ENCODE measurements at places on chromosomes 16 and 17.

DNA sequence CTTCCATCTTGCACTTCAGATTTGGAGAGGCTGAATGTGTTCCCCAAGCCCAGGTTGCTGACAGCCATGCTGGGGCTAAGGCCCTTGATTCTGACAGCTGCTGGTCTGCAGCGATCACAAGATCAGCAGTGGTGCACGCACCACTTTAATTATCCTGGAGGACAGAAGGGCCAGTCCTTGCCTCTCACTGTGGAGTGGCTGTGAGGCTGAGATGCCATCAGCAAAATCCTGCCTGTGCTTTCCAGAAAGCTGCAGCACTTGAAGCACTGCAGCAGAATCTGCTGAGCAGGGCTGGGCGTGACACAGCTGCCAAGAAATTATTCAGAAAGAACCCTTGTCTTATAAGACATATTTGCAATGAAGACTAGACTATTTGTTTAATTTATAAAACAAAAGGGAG, 37.1 kb downstream of the NUP93 start:
- H3K27me3 ChIP-seq, result no peaks in the 10 kb centered on the region
- H3K4me1 ChIP-seq, result no peaks in the 10 kb centered on the region
- peaks cover 29% of the 10 kb centered on the region for H3K36me3 ChIP-seq
- no peak overlapping the region for H3K27ac ChIP-seq
- DNase-seq, result no peak

DNA sequence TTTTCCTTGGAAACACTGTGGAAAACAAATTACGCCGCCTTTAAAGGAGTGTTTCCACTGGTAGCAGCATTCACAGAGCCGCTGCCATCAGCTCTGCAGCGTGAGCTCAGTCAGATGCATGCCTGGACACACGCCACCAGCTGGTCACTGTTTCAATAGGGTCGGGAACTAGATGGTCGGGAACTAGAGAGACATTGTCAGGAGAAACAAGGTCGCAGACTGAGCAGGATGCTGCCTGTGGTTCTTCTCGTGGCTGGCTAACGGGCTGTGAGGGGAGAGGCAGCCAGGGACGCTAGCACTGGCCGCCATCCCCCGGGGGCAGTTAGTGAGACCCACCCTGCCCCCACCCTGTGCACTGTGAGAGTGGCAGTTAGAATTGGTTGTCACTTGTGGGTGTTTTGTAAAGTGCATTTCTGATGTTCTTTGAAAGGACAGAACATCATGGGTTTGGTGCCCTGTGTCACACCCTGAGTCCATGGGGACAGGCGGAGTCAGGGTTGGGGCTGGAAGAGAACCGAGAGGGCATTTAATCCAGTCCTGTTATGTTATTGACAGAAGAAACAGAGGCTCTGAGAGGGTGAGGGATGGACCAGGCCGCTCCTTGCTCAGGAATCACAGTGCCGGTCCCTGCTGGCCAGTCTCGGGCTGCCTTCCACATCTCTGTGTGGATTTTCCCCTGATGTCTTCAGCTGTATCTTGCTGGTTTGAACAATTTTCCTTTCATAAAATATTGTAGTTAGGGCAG, 86.3 kb downstream of the SPECC1 start:
- no peaks in the 10 kb centered on the region for H3K27me3 ChIP-seq
- no peak for DNase-seq
- no peak overlapping the region for H3K27ac ChIP-seq
- H3K4me3 ChIP-seq, result no peak overlapping the region
- no peaks in the 10 kb centered on the region for H3K36me3 ChIP-seq
- no peaks in the 10 kb centered on the region for H3K4me1 ChIP-seq

- peak overlapping the region; percentile 94 for H3K27ac ChIP-seq
- H3K4me1 ChIP-seq, result peaks cover 32% of the 10 kb centered on the region
- DNase-seq, result peak; percentile 86
- H3K36me3 ChIP-seq, result no peaks in the 10 kb centered on the region
- H3K4me3 ChIP-seq, result no peak overlapping the region
- no peaks in the 10 kb centered on the region for H3K27me3 ChIP-seq
Measured at GRCh38 chr17:2892305-2892971, 96.2 kb downstream of the RAP1GAP2 start.

DNA sequence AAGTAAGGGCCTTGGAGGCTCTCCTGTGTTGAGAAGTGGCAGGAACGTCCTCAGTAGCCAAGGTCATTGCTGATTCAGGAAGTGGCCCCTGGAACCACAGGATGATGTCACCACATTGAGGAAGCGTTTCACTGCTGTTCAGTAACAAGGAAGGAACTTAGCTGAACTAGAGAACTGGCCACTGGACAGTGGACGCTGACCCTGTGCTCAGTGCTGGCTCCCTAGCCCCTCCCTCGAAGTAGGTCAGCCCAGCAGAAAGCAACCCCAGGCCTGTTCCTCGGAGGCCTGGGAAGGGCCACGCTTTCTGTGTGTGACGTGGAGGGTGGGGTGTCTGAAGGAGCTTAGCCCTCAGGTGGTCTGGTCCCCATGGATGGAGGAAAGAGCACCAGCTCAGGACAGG, 58.3 kb downstream of the B9D1 start:
- no peaks in the 10 kb centered on the region for H3K36me3 ChIP-seq
- no peak overlapping the region for H3K4me3 ChIP-seq
- no peaks in the 10 kb centered on the region for H3K27me3 ChIP-seq
- no peaks in the 10 kb centered on the region for H3K4me1 ChIP-seq

DNA sequence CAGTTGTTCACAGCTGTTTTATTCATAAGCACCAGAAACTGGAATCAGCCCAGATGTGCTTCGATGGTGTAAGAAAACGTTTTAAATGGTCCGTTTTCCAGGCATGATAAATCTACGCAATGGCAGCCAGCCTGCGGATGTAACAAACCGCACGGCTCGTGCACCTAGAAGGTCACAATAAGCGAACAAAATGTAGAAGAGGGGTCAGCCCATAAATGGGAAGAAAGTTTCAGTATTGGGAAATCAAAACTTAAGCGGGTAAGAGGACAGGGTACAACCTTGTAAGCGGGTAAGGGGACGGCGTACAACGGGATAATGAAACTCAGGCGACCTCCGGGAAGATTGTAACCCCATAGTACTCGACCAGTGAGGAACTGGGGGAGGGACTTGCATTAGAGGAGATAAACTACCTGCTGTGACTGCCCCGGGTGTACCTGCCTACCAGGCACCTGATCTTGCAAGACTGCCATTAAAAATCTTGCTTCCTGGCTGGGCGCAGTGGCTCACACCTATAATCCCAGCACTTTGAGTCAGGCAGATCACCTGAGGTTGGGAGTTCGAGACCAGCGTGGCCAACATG, 66.6 kb downstream of the ANKRD11 start:
- H3K27ac ChIP-seq, result no peak overlapping the region
- peaks cover 36% of the 10 kb centered on the region for H3K36me3 ChIP-seq
- no peaks in the 10 kb centered on the region for H3K27me3 ChIP-seq
- no peak overlapping the region for H3K4me3 ChIP-seq

DNA sequence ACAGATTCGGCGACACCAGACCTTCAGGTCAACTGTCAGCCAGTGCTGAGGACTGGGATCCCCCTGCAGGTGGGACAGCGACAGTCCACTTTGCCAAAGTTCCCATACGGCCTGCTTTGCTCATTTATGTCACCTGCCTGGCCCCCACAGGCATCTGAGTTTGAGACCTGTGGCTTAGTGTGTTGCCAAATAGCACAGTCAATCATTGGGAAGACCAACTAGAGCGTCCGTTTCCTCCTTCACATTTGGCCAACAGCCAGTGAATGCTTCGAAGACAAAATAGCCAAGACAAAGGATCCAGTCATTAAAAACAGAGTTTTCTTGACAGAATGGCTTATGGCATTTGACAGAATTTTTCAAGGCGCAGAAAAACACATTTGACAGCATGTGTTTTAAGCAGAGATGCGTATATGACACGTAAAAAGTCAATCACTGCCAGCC, 113.8 kb downstream of the ABCC12 start:
- H3K4me3 ChIP-seq, result no peak overlapping the region
- no peaks in the 10 kb centered on the region for H3K4me1 ChIP-seq
- no peaks in the 10 kb centered on the region for H3K36me3 ChIP-seq
- DNase-seq, result no peak

DNA sequence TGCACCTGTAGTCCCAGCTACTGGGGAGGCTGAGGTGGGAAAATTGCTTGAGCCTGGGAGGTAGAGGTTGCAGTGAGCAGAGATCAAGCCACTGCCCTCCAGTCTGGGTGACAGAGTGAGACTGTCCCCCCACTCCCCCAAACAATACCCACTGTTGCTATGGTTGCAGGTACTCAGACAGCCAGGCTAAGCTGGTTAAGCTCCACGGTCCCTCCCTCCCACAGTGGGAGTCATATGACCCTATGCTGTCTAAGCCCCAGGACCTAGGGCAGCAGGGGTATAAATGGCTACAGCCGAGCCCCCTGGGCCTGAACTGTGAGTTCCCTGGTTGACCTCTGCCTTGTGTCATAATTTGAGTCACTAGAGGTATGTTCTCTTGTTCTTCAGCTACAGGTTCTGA, 15.9 kb upstream of the RPRML start:
- H3K4me1 ChIP-seq, result no peaks in the 10 kb centered on the region
- H3K4me3 ChIP-seq, result no peak overlapping the region
- H3K27me3 ChIP-seq, result no peaks in the 10 kb centered on the region
- H3K27ac ChIP-seq, result no peak overlapping the region
- H3K36me3 ChIP-seq, result no peaks in the 10 kb centered on the region

GRCh38 chr17:76973040-76973439, 104.8 kb downstream of the MGAT5B start:
- no peak overlapping the region for H3K4me3 ChIP-seq
- no peak overlapping the region for H3K27ac ChIP-seq
- DNase-seq, result no peak

DNA sequence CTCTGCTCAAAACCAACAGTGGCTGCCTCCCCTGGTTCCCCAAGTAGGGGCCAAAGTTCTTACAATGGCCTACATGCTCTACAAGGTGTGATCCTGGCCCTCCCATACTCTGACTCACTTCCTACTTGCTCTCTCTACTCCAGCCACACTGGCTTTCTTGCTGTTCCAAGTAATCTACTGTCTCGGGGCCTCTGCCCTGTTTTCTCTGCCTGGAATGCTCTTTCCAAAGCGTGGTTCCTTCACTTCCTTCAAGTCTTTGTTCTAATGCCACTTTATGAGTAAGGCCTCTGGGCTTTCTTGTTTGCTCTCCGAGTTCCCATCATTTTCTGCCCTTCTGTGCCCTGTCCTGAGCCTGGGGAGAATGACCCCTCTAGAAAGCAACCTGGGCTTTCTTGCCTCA, 4.1 kb upstream of the CDH3 start:
- H3K27me3 ChIP-seq, result no peaks in the 10 kb centered on the region
- DNase-seq, result no peak
- H3K27ac ChIP-seq, result peak overlapping the region; percentile 89
- peaks cover 22% of the 10 kb centered on the region for H3K4me1 ChIP-seq

- peaks cover 3% of the 10 kb centered on the region for H3K36me3 ChIP-seq
- peak; percentile 36 for DNase-seq
- no peak overlapping the region for H3K4me3 ChIP-seq
- H3K4me1 ChIP-seq, result no peaks in the 10 kb centered on the region
- H3K27me3 ChIP-seq, result peaks cover 7% of the 10 kb centered on the region
Measured at GRCh38 chr16:84048871-84049270, 6.3 kb upstream of the SLC38A8 start.

DNA sequence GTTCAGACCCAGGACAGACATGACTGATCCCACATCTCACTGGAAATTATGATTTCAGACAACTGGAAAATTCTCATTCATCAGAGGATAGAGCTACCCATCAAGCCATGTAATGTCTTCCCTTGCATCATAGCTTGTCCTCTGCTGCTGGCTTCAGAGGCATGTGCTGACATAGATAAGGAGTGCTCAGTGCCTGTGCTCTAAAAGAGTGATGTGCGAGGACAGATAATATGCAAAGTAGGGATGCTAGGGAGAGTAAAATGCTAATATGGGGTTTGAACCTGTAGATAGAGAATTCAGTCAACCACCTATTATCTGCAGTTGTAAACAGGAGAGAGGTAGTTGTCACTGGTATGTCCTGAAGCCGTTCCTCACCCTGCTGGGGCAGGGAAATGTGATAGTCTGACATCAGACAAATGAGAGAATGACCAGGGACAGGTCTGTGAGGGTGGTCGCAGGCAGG, 349.7 kb upstream of the CCL2 start:
- no peak overlapping the region for H3K27ac ChIP-seq
- H3K27me3 ChIP-seq, result no peaks in the 10 kb centered on the region
- DNase-seq, result no peak
- H3K4me1 ChIP-seq, result no peaks in the 10 kb centered on the region
- H3K36me3 ChIP-seq, result no peaks in the 10 kb centered on the region

DNA sequence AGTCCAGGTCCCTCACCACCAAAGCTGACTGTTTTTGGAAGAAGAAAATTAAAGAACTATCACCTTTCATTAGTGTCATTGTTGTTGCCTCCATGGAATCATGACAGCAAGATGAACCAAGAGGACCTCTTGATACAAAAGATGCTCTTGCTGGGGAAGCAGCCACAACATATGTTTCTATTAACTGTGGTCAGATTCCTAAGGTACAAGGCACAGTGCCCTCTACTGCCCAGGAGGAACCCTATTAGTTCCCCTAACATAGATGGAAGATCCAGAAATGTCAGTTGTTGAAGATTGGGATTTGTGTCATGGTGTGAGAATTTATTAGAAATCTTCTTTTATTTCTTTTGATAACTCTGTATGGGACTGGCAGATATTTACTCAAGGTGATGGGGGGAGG, 188.2 kb upstream of the ANKFN1 start:
- no peaks in the 10 kb centered on the region for H3K27me3 ChIP-seq
- peaks cover 6% of the 10 kb centered on the region for H3K4me1 ChIP-seq
- no peak overlapping the region for H3K27ac ChIP-seq
- H3K4me3 ChIP-seq, result no peak overlapping the region

- no peak within 1 kb of the TSS for H3K27ac ChIP-seq
- H3K27me3 ChIP-seq, result no peaks in the 10 kb centered on the region
- H3K4me1 ChIP-seq, result peaks cover 7% of the 10 kb centered on the region
- H3K36me3 ChIP-seq, result no peaks in the 10 kb centered on the region
- H3K4me3 ChIP-seq, result no peak within 1 kb of the TSS
- no peak for DNase-seq
Measured at GRCh38 chr17:4786106-4786511, at the start of gene VMO1. VMO1 (minus strand) TSS chr17:4786364; CDS start chr17:4786352, 12 bp downstream.

Data from RWPE2 (cell line).